ENCODE measurements at places on chromosomes 12 and 14.

DNA sequence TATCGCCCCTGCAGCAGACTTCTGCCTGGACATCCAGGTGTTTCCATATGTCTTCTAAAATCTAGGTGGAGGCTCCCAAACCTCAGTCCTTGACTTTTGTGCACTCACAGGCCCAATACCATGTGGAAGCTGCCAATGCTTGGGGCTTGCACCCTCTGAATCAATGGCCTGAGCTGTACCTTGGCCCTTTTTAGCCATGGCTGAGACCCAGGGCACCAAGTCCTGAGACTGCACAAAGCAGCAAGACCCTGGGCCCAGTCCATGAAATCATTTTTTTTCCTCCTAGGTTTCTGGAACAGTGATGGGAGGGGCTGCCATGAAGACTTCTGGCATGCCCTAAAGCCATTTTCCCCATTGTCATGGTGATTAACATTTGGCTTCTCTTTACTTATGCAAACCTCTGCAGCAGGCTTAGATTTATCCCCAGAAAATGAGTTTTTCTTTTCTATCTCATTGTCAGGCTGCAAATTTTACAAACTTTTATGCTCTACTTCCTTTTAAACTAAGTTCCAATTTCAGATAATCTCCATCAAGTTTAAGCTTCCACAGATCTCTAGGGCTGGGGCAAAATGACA is 1445.8 kb upstream of the FLRT2 start:
- no peak for DNase-seq

DNA sequence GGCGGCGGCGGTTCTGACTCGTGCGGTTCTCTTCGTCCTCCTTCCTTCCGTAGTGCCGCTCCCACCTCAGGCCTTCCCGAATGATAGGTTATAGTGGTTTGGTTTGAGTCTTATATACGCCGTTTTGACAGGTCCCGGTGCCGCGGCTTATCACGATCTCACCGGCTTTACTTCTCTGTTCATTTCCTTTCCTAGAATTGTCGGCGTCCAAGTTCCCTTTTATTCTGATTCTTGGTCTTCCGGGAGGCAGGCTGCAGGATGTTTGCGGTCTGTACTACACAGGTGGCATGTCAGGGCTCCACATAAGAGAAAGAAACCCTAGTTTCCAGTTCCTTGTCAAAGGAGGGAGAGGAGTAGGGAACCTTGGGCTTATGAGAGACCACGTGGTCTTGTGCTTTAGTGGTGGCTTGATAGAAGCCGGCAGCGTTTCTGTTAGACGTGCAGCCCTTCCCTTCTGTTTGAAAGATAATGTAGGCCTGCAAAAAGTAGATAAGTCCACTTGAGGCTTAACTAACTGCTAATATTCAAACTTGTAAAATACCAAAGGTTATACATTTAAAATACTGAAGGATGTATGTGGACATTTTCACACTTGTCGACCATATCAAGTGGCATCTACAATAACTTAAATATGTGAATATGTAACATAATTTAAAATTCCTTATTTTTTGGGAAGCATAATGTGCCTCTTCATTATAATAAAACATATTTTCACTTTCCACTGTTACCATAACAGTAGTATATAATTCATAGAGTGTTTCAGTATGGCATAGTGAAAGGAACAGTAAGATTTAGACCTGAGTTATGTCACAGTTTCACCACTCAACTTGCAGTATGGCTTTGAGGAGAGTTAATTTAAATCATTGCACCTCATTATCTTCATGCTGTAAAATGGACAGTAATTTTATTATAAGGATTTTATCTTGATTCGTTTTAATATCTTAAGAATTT is 804 bp downstream of the USP15 start:
- DNase-seq: peak; percentile 33

DNA sequence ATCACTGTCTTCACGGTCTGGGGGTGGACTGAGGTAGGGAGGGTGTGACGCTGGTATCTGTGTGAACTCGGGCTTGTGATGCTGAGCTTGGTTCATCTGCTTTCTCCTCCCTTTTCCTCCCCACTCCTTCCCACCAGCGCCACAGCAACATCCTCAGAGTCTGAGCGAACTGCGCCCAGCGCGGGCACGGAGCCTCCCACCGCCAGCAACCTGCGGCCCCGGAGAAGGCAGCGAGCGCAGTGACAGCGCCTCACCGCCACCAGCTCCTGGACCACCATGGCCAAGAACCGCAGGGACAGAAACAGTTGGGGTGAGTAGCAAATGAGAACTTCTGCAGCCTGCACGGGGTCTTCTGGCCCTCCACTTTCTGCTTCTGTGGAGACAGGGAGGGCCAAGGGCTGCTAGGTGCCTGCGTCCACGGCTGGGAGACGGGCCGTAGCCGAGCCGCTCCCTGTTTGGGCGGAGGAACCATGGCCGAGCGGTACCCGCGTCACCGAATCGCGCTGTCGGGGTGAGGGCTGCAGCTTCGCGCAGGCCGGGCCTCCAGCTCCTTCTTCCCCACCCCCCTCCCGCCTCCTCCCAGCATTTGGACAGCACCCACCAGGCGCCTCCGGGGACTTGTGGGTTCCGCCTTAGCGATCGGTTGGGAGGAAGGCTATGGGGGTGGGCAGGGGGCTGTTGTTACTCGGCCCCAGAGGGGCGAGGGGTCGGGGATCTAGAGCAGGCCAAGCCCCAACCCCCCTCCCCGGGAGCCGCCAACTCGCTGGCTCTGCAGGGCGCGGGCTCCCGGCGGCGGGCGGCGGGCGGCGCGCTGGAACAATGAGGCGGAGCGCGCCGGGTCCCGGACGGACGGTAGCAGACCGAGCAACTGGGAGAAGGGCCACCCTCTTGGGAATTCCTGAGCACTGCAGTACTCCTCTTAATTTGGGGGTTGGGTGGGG is at the start of gene ATL1:
Gene ATL1 (plus strand): TSS at position 156 of the 941 bp plus-strand sequence. CDS start 121 bp downstream, at position 277.
- DNase-seq: peak; percentile 80

DNA sequence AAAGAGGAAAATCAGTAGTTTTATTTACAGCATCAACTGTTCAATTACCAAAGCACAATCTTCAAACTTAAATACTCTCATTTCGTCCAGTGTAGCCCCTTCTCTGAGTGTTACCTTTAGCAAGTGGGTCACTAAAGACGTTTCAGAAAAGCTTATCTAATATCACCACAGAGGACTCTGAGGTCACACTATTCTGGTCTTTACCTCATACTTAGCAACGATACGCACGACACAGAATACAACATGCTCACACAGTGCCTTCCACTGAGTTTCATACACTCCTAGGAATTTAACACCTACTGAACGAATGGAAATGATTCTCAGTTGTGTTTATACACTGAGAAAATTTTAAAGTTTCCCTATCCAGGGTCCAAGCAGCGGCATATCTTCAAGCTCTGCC is 2.0 kb downstream of the SYT10 start:
- no peak for DNase-seq

GRCh38 chr12:48924617-48925303 is 532 bp downstream of the FKBP11 start:
- peak; percentile 40 for DNase-seq

DNA sequence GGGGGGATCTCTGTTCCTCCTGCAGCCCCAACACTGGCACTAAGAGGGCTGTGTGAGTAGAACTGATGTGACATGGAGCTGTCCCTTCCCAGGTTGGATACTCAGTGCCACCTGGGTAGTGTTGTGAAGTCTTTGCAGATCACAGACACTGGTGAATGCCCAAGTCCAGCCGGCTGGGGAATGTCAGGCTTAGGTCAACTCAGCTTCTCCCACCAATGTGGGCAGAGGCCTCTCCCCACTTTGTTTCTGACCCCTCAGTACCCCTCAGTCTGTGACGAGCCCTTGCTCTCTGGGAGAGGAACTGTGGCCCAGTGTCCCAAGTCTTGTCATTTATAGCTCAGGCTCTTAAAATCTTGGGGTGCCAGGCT is 11.3 kb downstream of the SLC25A29 start:
- DNase-seq: no peak

DNA sequence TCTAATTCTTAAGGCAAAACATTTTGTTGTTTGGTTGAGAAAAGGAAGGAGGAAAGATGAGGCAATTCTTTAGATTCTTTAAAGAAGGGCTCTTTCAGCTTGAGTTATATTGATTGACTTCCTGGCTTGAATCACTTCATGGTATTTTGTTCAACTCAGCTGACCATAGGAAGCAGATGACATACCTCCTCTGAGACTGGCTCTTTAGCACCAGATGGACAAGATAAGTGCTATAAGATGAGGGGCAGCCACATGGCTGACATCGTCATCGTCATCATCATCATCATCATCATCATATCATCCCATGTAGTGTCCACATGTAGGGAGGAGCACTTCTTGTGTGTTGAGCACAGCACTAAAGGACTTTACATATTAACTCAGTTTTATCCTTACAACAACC is 81.3 kb downstream of the SSPN start:
- DNase-seq: no peak

DNA sequence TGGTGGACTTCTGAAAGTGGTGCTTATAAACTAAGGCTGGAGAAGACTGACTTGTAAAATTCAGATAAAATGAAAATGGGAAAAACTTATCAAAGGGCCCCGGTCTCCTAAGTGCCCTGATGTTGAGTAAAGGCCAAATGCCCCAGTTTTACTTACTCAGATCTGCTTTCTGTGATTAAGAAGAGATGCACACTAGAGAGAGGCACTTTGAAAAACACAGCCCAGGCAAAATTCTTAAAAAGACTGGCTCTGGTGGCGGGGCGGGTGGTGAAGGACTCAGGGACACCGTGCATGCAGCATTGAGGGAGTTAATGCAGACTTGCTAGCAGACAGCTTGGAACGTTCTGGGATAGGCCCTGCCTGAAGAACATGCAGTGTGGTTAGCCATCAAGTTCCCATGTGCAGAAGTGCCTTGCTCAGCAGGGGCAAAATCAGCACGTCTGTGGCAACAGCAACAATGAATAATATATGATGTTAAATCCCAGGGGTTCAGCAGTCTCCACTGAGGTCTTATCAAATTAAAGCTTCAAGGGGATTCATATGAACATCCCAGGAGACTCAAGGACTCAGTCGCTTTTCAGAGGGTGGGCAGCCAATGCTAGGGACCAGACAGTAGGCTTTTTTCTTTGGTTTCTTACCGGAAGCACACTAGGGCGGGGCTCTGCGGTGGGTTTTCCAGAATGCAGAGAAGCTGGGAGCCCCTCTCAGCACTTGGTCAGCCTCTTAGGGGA is 105.0 kb downstream of the DAD1 start:
- no peak for DNase-seq

GRCh38 chr12:68943848-68944247 is 10.9 kb upstream of the CPM start:
- DNase-seq: no peak

- DNase-seq: no peak
These were observed 86.1 kb upstream of the CNOT2 start for GRCh38 chr12:70157099-70157498.
